ENCODE measurements at places on chromosomes 7 and 10.

GRCh38 chr7:2993396-2993795 lies 50.3 kb downstream of the CARD11 start:
- no peak for DNase-seq

- DNase-seq = no peak
These were observed 261.2 kb upstream of the SEMA3A start for GRCh38 chr7:84455788-84456187.

GRCh38 chr7:150858236-150859197 lies 6.2 kb downstream of the AOC1 start:
- DNase-seq = no peak

DNA sequence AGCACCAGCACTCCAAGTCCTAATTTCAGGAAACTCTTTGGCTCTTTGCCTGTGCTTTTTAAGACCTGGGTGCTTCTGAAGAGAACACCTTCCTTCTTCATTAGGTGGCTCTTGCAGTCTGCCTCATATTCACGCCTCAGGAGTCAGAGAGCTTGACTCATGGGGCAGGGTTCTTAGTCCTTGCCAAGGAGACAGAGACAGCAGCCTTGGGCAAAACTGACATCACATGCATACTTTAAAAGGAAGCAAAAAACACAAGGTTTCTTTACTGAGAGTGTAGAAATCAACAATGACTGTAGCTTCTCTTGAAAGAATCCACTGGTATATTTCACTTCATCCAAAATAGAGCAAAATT lies 780.6 kb downstream of the INHBA start:
- peak; percentile 95 for DNase-seq

- no peak for DNase-seq
These were observed 259.8 kb upstream of the TCERG1L start for GRCh38 chr10:131571346-131571745.

DNA sequence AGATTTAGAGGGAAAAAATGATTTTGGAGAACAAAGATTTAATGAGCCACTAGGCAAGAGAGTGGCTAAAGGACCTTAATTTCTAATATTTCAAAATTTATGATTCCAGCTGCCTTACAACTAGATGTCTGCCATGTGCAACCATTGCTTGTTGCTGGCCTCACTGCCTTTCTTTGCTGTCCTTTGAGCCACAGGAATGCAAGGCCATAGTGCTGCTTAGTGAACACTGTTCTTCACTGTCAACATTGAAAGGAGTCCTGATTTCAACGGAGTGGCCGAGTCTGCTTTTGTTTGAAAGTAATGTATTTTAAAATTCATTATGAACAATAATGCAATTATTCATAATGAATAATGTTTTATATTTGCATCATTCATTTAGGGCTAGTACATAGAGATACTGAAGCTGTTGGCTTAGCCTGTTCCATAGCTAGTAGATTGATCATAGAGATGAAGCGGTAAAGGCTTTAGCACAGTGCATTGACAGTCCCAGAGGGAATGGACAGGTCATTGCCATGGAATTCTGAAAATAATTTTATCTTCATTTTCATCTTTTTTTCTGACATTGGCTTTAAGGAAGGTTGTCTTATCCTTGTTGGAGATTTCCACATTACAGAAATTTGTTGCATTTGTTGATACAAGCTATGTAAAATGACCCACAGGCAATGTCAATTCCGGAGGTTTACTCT lies 544.1 kb downstream of the AUTS2 start:
- DNase-seq = no peak

DNA sequence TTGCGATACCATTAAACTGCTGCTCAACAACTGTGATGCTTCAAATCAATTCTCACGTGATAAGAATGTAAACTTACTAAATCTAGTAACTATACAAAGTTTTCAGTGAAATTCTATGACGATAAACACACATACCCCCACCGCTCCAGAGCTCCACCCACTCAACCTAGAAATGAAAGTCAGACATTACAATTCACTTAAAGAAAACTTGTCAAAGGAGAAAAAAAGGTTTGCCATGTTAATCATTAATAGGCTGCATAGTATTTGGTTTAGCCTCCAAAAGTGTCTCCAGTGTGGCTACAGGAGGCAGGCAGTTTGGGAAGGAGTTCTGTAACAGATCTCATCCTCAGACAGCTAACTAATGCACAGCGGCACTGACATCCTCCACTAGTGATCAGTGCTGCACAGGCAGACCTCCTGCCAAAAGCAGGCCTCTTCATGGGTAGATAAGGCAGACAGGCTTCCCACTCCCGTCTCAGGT lies 3.1 kb downstream of the HERPUD2 start:
- peak; percentile 16 for DNase-seq

DNA sequence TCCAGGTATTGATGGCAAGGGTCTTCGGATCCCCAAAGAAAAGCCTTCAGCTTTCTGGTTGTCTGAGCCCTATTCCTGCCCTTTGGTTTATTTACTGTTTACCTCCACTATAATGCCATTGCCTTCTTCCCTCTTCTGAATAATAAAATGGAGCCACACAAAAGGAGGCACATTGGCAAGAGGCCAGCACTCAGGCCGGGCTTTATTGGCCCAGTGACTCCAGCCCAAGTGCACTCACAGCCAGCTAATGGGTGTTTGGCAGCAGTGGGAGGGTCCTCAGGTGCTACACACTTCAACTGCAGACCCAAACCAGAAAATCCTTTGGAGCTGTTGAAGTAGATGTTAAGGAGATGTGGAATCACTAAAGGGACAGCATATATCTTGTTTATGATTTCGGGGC lies 336.0 kb downstream of the PLXNA4 start:
- no peak for DNase-seq

All from EH (cell line).